ENCODE measurements at places on chromosomes 7 and 10.

- DNase-seq = peak; percentile 37
These were observed 1.2 kb downstream of the PTEN start for GRCh38 chr10:87864496-87865059.

DNA sequence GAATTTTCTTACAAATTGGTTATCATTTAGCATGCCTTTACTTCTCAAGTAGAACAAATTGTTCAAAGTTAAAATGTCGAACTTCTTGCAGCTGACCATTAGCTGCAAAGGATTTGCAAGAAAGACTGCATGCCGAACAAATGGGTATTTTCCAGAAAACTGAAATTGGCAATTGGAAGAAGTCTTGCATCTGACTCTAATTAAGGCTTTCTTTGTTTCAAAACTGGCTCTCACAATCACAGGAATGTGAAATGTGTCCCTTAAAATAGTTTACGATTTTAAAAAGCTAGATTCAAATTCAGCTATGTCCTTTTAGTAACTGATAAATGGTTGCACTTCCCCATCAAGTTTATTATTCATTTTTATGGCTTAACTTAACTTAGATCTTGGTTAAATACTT is 207.9 kb downstream of the ARL4A start:
- DNase-seq = peak; percentile 59

- DNase-seq = no peak
These were observed 215.2 kb upstream of the MKLN1 start for GRCh38 chr7:131112431-131112830.

DNA sequence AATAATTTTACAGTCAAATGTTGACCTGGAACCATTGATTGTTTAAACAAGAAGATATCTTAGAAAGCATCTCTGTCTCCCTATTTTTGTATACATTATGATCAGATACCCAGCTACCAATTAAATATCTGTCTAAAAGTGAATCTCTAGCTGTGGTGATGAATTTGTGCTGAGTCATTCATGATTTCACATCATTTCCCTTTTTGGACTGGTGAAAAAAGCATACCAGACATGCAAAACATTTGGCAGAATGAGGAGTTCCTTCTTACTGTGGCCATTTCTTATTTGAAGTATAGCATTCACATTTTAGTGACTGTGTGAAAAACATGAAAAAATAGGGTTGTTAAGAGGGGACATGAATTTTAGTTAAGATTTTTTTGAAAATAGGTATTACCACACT is 98.0 kb upstream of the GATA3 start:
- peak; percentile 89 for DNase-seq

DNA sequence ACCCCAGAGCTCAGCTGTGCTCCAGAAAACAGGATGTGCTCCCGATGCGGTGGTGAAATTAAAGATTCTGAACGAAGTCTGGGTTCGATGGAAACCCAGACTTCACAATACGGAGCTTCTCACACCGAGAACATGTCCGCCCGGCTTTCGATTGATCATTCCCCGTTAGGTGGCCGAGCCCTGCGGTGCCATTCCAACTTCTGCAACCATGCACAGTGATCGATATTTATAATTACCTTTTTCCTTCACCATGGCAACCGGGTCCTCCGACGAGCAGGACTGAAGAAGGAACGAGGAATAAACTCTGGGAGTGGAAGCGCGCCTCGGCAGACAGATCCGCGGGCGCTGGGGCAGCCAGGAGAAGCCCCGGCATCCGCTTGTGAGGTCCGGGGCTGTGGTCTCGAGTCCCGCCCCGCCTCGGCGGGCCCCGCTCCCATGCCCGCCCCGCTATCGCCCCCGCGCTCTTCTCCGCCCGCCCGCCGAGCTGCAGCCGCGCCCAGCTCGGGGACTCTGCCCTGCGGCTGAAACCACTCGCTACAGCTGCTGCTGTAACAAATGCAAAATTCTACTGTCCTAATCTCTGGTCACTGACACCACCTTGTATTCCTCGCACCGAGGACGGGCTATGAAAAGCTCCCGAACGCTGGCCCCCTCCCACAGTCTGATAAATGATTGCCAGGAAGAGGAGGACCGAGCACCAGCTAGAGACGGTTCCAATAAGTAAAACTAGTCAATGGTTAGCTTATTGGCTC is 26.2 kb downstream of the ABLIM1 start:
- DNase-seq = peak; percentile 31

- peak; percentile 77 for DNase-seq
These were observed 95.0 kb downstream of the CABCOCO1 start for GRCh38 chr10:61757525-61758397.

DNA sequence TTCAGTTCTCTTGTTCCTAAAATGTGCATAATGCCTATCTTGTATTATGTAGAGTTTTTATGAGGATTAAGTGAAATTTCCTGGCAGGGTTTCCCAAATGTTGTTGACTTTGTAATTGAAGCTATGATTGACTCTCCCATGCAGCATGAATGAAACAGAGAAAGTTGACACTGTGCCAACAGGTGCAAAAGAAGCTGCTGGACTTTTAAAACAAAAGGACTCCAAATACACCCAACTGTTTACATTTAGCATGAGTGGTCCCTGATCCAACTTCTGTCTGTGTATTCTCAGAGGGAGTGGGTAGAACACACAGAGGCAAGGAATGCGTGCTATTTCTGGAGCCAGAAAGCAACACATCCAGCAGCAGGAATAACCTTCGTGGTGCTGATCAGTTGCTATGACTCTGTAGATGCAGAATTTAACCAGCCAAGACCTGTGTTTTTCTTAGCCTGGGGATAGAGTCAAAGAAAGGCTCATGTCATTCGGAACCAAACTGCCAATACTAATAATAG is 14.4 kb upstream of the RBM20 start:
- peak; percentile 88 for DNase-seq

DNA sequence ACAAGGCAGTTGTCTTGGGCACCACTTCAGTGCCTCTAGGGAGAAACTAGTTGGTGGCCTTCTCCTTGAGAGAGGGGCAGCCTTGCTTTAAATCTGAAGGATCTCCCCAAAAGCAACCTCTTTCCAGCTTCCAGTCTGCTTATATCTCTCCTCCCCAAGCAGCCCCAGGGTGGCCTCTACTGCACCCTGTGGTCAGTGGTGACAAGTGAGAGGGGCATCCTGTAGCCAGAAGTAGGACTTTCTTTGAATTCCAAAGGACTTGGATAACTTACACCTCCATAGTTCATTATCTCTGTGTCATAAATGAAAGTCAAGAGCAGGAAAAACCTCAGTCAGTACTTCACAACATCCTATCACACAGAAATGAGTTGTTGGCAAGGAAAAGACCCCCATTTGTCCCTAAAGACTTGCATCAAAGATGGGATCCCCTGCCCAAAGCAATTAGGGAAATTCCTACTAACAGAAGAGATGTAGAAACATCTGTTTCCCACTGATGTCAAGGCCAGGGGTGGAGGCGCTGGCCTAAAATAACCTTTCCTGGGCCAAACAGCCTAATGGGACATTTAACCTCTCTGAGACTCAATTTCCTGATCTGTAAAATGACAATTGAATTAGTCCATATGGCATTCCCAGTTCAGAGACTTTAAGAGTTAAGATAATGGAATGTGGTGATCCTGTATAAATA is 44.0 kb upstream of the ANKRD1 start:
- DNase-seq = peak; percentile 59

- peak; percentile 52 for DNase-seq
These were observed 37.0 kb upstream of the IL15RA start for GRCh38 chr10:6014241-6014761.

- DNase-seq = no peak
These were observed 30.4 kb upstream of the RSU1 start for GRCh38 chr10:16847644-16848043.

- DNase-seq = peak; percentile 80
These were observed 426 bp downstream of the SYPL1 start for GRCh38 chr7:106111655-106112117.

DNA sequence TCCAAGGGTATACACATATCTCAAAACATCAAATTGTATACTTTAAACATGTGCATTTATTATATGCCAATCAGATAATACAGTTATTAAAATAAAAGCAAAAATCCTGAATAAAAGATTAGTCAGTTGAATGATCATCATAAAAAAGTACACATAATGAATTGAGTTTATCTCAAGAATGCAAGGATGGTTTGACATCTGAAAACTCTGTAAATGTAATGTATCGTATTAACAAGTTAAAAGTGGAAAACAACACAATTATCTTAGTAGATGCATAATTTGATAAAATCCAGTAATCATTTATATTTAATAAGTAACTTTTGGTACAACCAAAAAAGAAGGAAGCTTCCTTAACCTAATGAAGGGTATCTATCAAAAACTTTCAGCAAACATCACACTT is 86.6 kb downstream of the COL28A1 start:
- DNase-seq = no peak

GRCh38 chr7:14209896-14210484 is 220.5 kb upstream of the ETV1 start:
- DNase-seq = no peak

DNA sequence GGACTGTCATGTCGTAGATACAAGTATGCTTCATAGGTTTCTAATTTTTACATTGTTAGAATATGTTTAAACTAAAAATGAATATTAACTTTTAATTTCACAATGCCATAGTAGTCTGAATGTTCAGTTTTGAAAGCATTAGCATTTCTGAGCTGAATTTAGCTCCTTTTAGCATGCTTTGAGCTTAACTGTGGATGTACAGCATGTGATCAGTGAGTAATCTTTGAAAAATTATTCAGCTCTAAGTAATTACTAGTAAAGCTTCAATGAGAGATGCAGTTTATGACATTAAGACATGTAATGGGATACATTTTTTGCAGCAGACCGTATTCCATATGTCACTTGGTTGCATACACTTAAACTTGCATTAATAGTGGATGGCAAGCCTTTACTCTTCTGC is 114.1 kb upstream of the WNT16 start:
- no peak for DNase-seq

GRCh38 chr7:130381468-130382312 is 1.4 kb downstream of the CPA1 start:
- no peak for DNase-seq

GRCh38 chr7:80826520-80827238 is 92.2 kb downstream of the SEMA3C start:
- DNase-seq = peak; percentile 72

GRCh38 chr7:145053781-145054180 is 217.9 kb upstream of the TPK1 start:
- DNase-seq = no peak

GRCh38 chr7:135194494-135195095 is 16.7 kb downstream of the WDR91 start:
- DNase-seq = peak; percentile 34

GRCh38 chr7:81761821-81762220 is 8.0 kb downstream of the HGF start:
- no peak for DNase-seq

DNA sequence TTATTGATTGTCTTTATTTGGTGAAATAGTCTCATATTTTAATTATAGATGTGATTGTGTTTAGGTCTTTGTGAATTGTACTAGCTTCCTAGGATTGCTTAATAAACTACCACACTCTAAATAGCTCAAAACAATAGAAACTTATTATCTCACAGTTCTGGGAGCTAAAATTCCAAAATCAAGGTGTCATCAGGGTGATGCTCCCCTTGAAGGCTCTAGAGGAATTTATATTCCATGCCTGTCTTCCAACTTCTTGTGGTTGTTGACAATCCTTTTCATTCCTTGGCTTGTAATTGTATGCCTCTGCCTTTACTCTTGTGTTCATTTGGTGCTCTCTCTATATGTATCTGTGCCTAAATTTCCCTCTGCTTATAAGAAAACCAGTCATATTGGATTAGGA is 155.3 kb upstream of the AKR1E2 start:
- peak; percentile 77 for DNase-seq

GRCh38 chr10:121532292-121532864 is 65.9 kb downstream of the FGFR2 start:
- DNase-seq = no peak

DNA sequence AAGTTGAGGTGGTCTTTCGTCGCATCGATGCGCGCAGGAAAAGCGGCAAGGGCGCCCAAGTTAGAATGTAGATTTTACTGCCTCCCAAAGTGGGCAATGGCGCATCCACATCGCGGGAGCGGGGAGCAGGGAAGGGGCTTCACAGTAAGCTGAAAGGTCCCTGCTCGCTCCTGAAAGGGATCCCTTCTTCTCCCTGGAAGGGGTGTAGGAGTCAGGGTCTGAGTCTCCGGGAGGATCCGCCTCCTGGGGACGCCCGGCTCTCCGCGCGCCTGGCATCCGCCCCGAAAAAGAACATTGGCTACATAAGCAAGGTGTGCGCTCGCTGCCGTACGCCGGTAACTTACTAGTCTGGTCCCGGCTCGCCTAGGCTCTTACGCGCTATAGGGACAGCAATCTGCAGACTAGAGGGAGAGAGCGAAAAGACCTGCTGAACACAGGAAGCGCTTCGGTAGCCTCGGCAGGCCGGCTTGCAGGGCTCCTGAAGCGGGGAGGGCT is 804 bp downstream of the UNC5B start:
- peak; percentile 81 for DNase-seq

GRCh38 chr7:137913985-137914384 is 67.2 kb upstream of the DGKI start:
- no peak for DNase-seq

DNA sequence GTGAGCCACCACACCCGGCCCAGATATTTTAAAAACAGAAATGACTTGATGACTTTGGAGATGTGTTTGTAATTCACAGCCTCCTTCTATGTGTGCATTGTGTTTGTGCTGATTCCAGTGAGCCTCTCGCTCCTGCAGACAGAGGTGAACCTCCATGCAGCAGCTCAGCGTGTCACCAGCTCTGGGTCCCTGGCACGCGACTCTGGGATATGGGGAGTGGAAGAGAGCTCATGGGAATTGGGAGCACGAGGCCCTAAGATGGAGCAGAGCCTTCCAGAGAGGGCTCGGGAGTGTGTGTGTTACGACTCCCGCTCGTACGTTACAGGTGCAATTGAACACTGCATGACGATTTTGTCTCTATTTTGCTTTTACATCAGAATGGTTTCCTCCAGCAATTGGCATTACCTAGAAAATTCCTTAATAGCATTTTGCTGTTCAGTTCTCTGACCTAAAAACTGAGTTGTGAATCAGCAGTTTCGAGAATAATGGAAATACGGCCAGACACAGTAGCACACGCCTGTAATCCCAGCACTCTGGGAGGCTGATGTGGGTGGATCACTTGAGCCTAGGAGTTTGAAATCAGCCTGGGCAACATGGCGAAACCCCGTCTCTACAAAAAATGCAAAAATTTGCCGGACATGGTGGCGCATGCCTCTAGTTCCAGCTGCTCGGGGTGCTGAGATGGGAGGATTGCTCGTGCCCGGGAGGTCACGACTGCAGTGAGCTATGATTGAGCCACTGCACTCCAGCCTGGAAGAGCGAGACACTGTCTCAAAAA is 204.6 kb downstream of the CUX1 start:
- DNase-seq = no peak

DNA sequence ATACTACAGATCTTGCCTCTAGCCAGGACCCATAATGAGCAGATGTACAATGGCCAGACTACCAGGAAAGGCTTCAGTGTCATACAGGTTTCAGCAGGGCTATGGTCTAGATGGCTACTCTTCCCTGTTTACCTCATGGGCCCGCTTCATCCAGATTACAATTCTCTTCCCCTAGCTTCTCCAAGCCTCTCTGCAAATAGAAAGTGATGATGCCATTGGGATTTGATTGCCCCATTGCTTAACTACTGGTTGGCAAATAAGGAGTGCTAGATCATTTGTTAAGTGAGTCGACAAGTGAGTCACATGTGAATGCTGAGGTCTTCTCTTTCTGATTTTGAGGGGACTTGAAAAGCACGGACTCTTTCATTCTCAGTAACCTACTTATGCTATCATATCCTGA is 361.5 kb upstream of the LRRTM3 start:
- DNase-seq = no peak

- DNase-seq = peak; percentile 46
These were observed 1.2 kb downstream of the PIP4K2A start for GRCh38 chr10:22712956-22713852.

- no peak for DNase-seq
These were observed 82.9 kb upstream of the PDGFA start for GRCh38 chr7:602341-603141.

GRCh38 chr7:106405697-106406141 is 120.9 kb upstream of the NAMPT start:
- no peak for DNase-seq
